Activated CD4-positive, alpha-beta T cell treated with anti-CD3 and anti-CD28 coated beads, Interleukin-2, amount 50 U/mL, for 1 hour (primary cell): ENCODE measurements at places on chromosomes 7 and 10.

- DNase-seq, result no peak
Observed at GRCh38 chr7:11170863-11171568, 197.3 kb downstream of the PHF14 start.

- no peak for DNase-seq
Observed at GRCh38 chr10:95841661-95842498, 65.9 kb upstream of the CC2D2B start.

GRCh38 chr7:131649003-131649541 is 92.6 kb upstream of the PODXL start:
- no peak for DNase-seq

- DNase-seq, result no peak
Observed at GRCh38 chr7:125773113-125773785, 843.6 kb upstream of the POT1 start.

DNA sequence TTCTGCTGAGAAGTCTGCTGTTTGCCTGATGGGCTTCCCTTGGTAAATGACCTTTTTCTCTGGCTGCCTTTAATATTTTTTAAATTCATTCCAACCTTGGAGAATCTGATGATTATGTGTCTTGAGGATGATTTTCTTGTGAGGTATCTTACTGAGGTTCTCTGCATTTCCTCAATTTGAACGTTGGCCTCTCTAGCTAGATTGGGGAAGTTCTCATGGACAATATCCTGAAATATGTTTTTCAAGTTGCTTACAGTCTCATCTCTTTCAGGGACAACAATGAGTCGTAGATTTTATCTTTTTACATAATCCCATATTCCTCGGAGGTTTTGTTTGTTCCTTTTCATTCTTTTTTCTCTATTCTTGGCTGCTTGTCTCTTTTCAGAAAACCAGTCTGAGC is 208.4 kb downstream of the KIF20B start:
- no peak for DNase-seq

- no peak for DNase-seq
Observed at GRCh38 chr7:68785036-68785435, 813.2 kb upstream of the AUTS2 start.

GRCh38 chr10:71731791-71732190 is 12.2 kb upstream of the C10orf105 start:
- no peak for DNase-seq

GRCh38 chr10:36465604-36466379 is 659.6 kb upstream of the ANKRD30A start:
- DNase-seq, result no peak

DNA sequence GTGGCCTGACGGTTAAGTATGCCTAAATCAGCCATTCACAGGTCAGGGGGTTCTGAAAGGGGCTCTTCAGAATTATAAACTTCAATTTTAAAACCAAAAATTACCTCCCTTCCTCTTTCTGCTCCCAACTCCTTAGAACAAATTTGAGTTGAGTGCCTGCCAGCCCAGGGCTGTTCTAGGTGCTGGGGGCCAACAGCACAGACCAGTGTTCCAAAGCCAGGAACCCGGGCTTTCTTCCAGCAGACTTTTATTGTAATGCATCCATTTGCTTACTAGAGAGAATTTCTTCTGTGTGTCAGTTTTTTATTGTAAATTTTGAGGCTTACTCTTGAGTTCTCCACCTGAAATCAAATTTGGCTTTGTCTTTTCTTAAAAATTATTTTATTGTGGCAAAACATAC is 238.5 kb downstream of the CACNB2 start:
- DNase-seq, result no peak

DNA sequence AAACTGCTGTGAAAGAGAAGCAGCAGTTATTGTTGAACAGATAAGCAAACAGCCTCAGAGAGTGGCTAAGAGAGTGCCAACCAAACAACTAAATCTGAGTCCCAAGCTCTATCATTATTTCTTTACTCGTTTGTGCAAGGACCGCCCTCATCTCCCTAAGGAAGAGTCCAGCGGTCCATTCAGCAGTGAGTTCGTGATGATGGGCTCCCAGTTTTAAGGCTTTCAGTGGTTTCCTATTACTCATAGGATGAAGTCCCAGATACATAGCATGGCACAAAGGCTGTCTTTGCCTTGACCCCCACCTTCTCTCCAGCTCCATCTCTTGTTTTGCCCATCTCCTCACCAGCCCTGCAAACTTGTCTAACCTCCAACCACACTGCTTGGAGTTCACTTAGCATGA is 24.3 kb upstream of the PDE1C start:
- no peak for DNase-seq

GRCh38 chr7:101575721-101576120 is 53.4 kb downstream of the MYL10 start:
- DNase-seq, result no peak

DNA sequence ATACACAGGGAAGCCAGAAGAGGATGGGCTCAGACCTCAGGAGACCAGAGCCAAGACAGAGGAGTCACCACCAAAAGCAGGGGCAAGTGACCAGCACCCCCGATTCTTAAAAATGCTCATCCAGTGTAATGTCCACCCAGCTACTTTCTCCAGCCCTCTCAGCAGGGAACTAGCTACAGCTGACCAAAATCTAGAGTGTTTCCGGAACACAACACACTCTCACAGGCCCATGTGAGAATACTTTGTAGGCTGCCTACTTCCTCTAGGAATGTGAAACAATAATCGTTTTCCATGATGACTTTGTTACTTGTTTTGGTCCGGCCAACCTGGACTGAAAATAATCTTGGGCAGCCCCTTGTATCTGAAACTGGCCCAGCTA is 14.5 kb downstream of the PSAP start:
- DNase-seq, result no peak

- no peak for DNase-seq
Observed at GRCh38 chr10:44902941-44903545, 8.1 kb upstream of the TMEM72 start.

GRCh38 chr10:32692174-32692573 is 246.2 kb downstream of the CCDC7 start:
- DNase-seq, result no peak

DNA sequence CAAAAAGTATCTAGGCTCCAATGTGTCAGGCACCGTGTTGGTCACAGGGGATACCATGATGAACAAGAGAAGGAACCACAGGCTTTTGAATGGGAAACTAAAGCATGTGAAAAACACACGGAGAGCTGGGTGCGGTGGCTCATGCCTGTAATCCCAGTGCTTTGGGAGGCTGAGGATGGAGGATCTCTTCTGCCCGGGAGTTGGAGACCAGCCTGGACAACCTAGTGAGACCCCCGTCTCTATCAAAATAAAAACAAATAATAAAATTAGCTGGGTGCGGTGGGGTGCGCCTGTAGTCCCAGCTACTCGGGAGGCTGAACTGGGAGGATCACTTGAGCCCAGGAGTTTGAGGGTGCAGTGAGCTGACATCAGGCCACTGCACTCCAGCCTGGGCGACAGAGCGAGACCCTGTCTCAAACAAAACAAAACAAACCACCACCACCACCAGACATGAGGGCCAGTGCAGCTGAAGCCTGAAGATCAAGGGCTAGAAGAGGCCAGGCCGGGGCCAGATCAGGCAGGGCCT is 611 bp upstream of the COPS6 start:
- DNase-seq, result no peak

GRCh38 chr7:155652156-155653114 is 8.0 kb downstream of the RBM33 start:
- DNase-seq, result no peak

DNA sequence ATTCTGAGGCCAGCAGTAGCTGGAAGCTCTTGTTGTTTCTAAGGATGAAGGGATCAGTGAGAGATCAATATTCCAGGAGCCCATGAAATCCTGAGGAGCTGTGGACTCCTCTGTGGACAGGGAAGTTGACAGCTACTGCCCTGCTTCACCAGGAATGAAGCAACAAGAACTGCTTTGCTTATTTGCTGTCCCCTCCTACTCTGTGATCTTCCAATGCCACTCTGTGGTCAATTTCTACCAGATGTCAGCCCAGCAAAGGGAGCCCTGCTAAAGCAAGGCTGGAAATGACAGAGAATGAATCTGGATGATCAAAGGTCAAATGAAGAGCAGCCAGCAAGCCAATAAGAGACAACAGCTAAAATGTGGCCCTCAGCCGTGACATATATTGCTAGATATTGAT is 227.5 kb upstream of the CHRM2 start:
- DNase-seq, result no peak

GRCh38 chr10:56082169-56082568 is 278.9 kb downstream of the ZWINT start:
- no peak for DNase-seq

DNA sequence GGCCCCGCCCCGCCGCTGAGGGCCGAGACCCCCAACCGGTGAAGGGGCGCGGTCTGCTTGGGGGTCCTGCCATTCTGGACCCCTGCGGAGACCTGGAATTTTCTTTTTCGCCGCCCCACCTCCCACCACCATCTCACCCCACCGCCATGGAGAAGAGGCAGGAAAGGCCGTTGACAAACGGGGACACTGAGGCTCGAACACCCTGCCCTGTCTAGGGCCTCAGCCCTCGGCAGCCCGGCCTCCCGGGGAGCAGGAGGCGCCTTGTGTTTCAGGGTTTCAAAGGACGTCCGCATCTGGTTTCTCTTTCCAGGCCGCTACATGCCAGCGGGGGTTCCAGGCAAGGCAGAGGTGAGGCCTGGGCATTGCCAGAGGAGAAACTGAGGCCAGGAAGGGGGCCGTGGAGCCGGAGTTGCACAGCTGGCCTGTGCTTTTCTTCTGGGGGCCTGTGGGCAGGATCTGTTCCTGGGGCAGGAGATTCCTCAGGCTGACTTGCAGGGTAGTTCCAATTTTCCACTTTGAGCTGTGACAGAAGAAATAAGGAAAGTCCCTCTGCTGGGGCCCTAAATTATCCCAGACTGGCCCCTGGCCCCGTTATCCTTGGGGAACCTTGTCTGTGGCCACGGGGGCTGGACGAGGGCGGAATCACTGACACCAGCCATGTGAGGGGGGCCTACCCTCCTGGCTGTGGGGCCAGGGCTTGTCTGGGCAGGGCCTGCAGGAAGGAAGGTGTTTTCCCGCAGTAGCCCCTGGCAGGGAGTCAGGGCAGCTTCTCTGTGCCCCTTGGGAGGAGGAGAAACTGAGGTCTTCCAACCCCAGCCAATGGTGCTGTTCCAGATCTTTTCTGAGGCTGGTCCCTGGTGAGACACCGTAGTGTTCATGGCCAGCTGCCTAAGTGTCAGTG is 900 bp upstream of the MICALL2 start:
- DNase-seq, result no peak

- no peak for DNase-seq
Observed at GRCh38 chr10:26513101-26513500, 75.0 kb downstream of the APBB1IP start.

GRCh38 chr7:64630496-64630895 is 35.4 kb upstream of the ZNF107 start:
- no peak for DNase-seq

GRCh38 chr7:28957064-28957750 is 923 bp downstream of the TRIL start:
- DNase-seq, result no peak

- DNase-seq, result no peak
Observed at GRCh38 chr10:91088300-91089140, 131.9 kb upstream of the PCGF5 start.

DNA sequence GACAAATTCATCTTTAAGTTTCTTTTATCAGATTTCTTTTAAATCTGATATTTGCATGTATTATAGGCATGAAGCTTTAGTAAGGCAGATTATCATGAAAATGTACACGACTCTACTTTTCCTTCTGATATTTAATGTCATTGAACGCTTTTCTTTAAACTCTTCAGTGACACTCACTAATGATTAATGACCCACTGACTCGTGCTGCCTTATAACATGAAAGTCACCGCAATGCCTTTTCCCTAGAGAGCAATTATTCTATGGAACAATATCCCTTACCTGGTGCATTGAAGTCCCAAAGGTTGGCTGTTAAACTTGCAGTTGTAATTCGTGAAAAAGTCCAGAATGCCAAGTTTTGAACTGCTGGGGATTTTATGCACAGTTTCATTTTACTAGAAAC is 33.4 kb upstream of the HGF start:
- DNase-seq, result no peak

GRCh38 chr7:140497241-140497769 is 18.0 kb upstream of the MKRN1 start:
- no peak for DNase-seq

- DNase-seq, result no peak
Observed at GRCh38 chr7:43328785-43329380, 216.4 kb downstream of the HECW1 start.

GRCh38 chr7:84510505-84510904 is 315.9 kb upstream of the SEMA3A start:
- no peak for DNase-seq

- DNase-seq, result no peak
Observed at GRCh38 chr10:53536322-53536721, 763.7 kb upstream of the MBL2 start.

DNA sequence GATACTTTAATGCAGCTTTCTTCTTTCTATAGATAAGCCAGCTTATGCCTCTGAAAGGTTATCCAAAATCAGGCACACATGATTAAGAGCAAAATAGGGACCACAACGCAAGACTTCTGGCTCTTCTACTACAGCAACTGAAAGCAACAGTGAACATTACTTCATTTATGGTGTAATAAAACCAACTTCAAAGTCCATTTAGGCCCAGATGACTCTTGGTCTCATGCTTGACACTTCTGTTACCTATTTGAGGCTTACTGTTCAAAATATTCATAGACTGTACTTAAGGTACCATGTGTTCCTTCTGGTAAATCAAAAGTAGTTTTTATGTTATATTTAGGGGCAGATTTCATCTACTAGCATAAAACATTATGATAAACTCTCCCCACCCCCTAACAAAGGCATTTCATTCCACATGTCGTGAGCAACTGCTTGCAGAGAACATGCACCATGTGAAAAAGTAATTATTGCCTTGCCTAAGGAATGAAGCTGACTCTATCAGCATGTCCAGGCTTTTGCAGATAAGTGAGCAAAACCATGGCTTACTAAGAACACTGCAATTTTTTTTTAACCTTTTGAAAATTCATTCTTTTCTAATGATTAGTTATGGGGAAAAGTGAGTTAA is 154.9 kb upstream of the ITGB1 start:
- DNase-seq, result no peak

- no peak for DNase-seq
Observed at GRCh38 chr7:33614357-33615117, 290.8 kb upstream of the BMPER start.

- no peak for DNase-seq
Observed at GRCh38 chr7:4791101-4791737, 15.8 kb downstream of the AP5Z1 start.
